NCI-H345 (cell line): ENCODE measurements at places on chromosomes 3 and 15.
A peak's percentile ranks its signal among the peaks of the same experiment; 100 is the strongest.

- peak; percentile 33 for DNase-seq
Measured at GRCh38 chr3:136819731-136820679, 1.1 kb downstream of the SLC35G2 start.

DNA sequence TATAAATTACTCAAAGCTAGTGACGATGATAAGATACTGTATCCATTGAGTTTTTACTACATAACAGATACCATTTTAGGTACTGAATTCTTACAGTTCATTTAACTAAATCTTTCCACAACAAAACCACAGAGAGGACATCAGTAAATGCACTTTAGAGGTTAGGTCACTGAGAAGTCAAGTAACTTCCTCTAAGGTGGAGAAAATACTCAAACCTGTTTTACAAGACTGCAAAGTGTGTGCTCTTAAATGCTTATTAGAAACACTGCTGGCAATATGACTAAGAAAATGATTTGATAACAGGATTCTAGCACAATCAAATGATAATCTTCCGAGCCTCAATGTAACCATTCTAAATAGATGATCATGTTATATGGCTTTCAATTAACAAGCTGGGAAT is 99.4 kb downstream of the UBE3A start:
- DNase-seq = no peak

DNA sequence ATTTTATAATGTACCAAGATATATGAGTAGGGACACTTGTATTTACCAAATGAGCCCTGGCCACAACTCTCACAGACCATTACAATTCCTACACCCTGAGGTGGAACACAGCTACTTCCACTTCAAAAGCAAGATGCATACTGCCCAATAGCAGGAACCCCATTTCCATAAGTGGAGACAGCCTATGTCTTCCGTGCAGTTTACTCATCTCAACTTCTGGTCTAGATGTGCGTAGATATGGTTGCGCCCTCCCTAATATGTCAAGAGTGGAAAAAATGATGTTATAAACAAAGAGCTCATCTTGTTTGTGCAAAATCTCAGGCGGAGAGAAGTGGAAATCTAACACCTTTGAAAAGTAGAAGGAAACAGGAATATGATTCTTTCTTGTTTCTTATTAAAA is 44.6 kb downstream of the RAB27A start:
- no peak for DNase-seq

DNA sequence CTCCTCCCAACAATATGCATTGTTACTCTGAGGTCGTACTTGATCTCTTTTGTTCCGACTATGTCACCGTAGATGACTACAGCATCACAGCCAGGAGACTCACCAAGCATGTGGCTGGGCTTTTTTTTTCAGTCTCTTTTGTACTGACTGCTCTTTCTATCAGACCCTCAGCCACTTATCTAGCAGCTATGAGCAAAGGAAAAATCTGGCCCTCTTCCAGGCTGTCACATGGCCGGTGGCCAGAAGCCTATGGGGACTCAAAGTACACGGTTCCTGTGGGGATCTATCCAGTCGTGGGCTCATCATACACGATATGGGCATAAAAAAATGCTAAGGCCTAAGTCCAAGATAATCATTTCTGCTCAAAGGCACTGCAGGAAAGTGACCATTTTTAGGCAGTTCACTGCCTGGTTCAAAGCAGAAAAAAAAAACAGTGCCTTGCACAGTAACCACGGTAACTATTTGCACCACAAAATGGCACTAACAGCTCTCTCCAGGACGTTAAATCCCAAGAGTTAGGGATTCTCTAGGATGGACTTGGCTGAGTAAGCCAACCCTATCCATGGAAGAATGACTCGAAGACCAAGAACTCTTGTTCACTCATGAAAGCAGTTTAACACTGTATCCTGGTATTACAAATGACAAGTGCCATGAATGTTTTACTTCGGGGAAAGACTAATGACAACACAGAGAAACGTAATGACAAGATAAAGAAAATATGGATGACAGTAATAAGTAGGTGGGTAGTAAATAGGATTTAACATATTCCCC is 50.3 kb downstream of the SHQ1 start:
- DNase-seq = peak; percentile 93

GRCh38 chr3:192825216-192825615 is 92.4 kb downstream of the MB21D2 start:
- no peak for DNase-seq

GRCh38 chr3:111700054-111700453 is 104.9 kb upstream of the ZBED2 start:
- no peak for DNase-seq

DNA sequence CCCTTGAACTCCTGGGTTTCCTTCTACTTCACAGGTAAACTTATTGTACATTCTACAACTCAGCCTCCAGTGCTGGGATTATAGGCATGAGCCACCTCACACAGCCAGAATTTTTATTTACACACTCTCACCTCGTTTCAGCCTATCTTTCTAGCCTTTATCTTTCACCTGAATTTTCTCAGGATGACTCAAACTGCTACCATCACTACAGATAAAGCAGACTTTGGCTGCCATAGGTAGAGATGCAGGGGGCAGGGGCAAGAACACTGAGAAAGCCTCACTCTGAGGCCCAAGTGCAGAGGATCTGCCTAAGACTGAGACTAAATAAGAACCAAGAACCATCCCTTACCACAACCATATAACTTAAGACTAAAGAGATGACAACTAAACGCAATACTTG is 59.0 kb downstream of the ETFA start:
- DNase-seq = no peak

DNA sequence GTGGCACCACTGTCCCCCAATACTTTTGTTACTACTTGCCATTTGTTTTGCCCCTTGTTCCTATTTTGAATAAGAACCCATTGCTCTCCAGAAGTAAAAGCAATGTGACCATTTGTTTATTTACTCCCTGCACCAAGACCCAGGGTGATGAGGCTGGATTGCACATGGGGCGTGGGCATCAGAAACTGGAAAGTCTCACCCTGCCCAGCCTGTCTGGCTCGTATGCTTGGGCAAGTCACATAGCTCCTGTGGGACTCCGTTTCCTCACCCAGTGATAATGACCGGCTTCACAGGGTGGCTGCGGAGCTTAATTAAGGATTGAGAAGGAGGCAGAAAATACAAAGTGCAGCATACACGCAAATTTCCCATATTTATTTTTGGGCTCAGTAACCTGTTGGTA is 167.7 kb upstream of the ICE2 start:
- DNase-seq = no peak

- no peak for DNase-seq
Measured at GRCh38 chr3:45330510-45331295, 57.7 kb upstream of the LARS2 start.

DNA sequence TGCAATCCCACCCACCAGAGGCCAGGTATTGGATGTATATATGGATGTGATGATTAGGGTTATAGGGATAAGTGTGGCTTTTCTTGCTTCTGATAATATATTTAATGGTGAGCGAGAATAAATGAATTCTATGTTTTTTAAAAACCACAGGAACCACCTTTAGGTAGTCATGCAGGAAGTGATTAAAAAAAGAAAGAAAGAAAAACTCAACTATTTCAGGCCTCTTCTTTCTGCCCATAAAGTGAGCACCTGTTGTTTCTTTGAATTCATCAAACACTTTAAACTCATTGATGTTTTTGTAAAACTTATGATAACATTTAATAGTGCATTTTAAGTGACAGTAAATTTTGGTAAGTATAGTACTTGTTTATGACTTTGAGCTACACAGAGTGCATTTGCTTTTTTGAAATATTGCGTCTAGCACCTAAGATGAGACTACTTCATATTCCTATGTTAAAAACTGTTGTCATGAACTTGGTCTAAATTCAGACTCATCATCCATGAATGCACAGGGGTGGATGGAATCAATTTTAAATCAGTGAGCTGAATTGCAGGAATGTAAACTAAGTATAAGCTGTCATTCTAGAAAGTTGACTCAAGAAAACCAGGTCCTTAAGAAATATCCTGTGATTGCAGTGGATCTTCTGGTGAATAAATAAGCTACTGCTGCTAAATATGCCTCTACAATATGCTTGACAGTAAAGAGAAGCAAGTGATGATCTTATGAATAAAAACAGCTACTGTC is 764.4 kb upstream of the NECTIN3 start:
- DNase-seq = no peak

GRCh38 chr3:188825901-188826300 is 345.9 kb upstream of the TPRG1 start:
- no peak for DNase-seq

DNA sequence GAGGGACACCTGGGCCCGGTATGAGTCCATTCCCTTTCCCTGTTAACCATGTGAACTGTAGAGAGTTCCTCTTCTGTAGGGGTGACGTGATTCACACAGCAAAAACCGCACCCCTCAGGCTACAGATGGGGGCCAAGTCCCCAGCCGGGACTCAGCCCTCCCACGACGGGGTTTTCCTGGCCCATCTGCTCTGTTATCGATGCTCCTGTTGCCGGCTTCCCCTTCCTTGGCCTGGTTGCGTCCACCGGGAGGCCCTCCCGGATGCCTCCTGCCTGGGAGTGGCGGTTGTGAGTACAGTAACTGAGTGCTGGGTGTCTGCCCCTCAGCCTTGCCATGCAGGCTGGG is 817 bp upstream of the PLXNA1 start:
- no peak for DNase-seq

DNA sequence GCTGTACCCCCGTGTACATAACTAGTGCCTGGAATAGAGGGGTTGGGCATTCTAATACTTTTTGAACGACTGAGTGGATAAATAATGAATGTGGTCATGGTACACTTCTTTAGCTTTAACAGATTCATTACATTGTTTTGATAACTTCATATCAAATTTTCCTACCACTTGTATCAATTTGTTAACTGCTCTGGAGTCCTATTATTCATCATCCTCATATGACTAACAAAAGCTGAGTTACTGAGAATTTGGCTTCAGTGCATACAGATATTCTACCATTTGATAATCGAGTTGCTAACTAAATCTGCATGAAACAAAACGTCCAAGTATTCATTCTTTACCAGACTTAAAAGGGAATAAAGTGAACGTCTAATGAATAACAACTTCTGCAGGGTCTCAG is 31.7 kb downstream of the FRMD5 start:
- no peak for DNase-seq

DNA sequence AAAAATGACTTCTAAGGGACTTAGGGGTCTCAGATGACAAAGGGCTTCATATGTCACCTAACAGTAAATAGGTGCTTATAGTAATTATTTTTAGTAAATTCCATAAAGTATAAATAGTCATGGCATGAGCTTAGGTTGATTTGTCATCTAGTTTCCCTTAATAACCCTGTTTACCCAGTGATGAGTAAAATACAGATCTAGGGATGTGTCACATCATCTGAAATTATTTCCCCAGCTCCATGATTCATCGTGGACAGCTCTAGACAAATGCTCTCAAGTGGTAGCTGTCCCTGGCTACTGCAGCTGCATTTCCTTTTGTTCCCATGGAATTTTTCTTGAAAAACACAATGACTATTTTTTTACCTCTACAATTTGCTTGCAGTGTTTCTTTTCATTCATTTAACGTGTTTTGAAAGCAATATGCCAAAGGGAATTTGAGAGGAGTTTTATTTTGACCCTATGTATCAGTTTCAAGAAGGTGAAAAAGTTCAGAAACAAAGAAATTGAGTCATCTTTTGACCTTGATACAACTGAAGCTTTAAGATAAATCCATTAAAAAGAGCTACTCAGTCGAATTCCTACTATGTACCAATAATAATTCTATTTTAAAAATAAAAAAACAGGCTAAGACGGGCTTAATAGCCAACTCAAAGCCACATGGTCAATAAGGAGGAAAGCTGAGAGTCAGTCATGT is 241.6 kb downstream of the KCNMB2 start:
- peak; percentile 11 for DNase-seq

DNA sequence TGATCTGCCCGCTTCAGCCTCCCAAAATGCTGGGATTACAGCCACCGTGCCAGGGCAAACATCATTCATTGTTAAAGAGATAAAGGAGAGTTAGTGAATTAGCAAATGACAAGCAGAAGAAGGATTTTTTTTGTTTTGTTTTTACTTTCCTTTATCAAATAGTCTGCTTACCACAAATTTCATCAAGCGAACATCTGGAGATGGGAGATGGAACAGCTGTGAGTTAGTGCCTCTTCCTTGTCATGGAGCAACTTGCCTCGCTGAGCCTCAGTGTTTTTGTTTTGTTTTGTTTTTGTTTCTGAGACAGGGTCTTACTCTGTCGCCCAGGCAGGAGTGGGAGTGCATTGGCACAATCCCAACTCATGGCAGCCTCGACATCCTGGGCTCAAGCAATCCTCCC is 15.9 kb downstream of the ZNF860 start:
- no peak for DNase-seq
